CD8-positive, alpha-beta memory T cell (primary cell): ENCODE measurements at places on chromosomes 3 and 15.

DNA sequence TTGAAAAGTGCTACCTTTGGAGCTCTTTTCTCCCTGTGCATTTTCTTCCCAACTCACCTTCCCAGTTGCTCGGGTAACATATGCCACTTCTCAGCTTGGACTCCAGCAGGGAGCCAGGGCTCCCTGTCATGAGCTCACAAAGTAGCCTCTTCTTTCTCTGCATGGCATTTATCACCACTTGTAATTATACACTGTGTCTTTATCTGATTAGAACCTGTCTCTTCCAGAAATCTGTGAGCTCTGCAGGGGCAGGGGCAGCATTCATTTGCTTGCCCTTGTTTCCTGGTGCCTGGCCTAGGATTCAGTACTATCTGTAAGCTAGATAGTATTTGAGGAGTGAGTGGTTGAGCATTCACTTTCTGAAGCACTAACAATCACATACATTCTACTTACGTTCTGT is 100.9 kb downstream of the CLSTN2 start:
- no peak for DNase-seq

DNA sequence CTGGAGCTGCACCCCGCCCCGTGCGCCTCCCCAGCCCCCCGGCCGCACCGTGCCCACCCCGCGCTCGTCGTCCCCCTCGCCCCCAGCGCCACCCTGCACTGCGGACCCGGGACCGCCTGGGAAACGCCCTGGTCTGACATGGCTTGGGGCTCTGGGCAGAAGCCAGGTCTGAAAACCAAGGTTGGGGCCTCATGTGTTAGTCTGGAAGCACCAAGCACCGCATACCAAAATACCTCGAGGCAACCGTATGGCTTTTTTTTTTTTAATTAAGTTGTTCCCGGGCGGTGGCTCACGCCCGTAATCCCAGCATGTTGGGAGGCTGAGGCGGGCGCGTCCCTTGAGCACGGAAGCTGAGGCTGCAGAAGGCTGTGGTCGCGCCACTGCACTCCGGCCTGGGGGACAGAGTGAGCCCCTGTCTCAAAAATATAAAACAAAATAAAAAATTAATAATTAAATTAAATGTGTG is 91.5 kb upstream of the CHD2 start:
- no peak for DNase-seq

DNA sequence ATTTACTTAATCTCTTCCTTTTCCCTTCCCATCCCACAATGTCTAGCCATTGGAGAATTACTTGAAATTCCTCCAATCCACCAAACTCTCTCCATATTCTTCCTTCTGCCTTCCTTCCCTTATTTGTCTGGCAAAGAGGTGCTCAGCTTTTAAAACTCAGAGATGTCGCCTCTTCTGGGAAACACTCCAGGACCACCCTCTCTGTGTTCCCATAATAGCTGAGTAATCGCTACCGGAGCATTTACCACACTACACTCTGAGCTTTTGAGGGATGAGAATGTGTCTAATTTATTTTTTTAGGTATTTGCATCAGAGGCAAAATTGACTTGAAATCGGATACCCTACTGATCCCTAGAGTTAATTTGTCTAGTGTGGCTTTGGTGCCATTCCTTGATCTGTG is 245.7 kb upstream of the TPRG1 start:
- DNase-seq, result no peak

DNA sequence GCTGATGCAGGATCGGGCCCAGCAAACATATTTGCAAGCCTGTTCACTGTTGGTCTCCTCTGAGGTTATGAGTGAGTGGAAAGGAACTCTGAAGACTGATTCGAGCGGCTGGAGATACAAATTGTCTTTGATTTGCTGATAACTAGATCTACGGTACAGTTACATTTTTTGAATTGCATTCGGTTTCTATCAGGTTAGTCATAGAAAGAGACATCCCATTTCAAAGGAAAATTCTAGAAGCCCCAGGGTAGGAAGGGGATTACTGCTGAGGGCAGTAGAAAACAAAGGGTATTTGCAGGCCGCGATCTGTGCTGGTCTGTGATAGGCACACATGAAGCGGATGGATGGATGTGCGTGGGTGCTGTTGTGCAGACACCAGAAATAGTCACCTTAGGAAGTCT is 228.4 kb downstream of the ITPR1 start:
- DNase-seq, result no peak

DNA sequence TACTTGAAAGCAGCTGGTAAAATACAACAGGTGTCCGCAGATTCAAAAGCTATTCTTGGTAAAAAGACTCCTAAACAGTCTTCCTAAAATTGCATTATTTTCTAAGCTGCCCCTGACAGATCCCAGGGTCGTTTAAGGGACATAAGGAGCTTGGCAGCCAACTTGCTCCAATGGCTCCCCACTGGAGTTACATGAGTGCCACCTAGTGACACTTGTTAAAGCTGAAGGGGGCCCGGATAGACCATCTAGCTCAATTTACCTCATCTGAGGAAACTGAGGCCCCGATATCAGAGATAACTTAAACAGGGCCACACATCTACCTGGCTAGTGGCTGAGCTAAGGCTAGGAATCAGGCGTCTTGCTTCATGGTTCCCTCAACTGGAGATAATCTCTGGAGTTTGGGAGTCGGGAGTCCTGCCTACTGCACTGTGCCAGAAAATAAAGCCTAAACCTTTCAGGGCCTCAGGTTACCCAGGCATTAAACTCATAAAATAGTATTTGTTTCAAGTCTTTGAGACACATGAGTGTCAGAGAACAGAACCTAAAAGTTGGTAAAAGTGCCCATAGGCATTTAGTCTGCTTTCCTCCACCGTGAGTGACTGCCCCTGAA is 6.5 kb upstream of the TBC1D23 start:
- DNase-seq, result peak; percentile 25

DNA sequence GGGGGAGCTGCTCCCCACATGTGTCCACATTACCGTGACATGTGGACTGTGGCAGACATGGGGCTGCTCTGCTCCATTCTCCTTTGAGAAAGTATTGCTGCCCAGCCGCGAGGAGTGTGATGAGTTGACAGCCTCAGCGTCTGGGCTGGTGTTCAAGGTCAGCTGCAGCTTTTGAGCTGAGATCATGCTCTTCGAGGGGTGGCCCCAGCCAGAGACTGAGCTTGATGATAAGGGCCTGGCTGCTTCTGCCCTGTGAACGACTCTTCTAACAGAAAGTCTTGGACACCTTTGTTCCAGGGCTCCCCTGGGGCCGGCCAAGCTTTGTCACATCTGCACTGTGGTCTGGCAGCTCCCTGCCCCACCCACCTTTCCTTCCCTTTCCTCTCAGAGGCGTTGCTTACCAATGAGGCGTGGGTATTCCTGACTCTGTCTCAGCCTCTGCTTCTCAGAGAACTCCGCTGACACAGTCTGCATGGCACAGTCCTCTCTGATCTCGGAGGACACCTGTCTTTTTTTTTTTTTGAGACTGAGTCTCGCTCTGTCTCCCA is 86.6 kb downstream of the CHRD start:
- no peak for DNase-seq

DNA sequence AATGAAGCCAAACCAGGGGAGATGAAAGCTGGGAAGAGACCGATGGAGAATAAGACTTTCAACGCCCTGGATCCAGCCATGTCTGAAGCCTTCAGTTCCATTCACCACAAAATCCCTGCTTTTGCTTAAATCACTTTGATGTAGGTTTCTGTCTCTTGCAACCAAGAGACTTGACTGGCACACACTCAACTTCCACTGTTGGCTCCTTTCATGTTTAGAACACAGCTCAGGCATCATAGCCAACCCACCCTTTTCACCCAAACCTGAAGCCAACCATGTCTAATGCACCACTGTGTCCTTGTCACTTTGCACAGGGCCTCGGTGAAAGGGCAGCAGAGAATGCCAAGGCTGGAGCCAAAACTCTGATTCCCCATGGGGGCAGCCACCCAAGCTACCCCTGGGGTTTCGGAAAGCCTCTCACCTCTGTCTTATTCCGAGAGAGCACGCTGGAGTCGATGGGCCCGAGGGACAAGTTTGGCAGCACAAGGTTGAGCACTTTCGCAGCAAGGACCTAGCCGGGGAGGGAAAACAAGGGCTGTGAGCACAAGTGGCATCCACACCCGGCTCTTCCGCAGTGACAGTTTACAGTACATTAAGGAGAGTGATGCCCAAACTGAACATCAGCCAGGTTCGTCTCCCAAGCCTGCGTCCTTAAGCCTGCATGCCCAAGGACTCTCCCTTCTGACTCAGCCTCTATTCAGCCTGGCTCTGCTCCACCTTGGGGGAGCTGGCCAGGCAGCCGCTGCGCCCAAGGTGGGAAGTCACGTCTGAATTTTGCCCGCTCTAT is 37.6 kb downstream of the ABTB1 start:
- DNase-seq, result no peak

DNA sequence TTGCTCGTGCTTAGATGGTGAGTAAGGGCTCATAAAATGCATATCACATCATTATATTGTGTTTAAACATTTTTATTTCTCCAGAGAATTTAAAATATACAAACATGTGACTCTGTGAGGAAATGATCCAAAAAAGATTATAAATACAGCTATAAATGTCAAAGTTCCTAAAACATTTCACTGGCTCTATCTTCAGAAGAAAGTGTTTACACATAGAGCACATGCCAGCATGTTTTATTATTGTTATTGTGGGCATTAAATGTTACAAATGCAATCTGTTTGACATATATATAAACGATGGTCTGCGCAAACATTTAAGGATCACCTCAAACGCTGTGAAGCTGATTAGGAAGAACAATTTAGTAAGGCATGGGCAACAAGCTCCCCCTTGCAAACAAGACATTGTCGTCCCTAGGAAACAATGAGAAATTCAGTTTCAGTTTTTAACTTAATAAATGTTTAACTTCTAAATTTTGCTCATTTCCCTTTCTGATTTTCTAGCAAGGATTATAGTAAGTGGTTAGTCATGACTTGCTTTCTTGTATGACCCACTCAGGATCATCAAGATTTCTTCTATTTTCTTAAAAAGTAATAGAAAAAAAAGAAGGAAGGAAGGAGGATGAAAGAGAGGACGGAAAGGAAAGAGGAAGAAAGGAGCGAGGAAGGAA is 207.5 kb downstream of the SATB1 start:
- no peak for DNase-seq

DNA sequence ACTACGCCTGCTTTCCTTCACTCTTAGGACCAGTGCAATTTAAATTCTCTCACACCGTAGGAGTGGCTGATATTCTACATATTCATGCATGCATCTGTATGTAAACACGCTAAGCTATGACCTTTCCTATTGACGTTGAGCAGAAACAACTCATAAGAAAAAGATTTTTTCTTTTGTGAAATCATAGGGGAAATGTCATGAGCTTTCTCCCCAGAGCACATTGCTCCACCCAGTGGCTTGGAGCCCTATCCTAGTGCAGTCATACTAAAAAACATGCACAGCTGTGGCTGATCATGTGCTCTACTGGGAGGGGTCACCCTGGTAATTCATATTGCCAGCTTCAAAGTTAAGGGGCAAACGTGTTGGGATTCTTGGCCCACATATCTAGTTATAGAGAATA is 1.8 kb upstream of the MESD start:
- DNase-seq, result no peak

- DNase-seq, result no peak
Measured at GRCh38 chr3:158456114-158456513, 114.9 kb upstream of the MLF1 start.

DNA sequence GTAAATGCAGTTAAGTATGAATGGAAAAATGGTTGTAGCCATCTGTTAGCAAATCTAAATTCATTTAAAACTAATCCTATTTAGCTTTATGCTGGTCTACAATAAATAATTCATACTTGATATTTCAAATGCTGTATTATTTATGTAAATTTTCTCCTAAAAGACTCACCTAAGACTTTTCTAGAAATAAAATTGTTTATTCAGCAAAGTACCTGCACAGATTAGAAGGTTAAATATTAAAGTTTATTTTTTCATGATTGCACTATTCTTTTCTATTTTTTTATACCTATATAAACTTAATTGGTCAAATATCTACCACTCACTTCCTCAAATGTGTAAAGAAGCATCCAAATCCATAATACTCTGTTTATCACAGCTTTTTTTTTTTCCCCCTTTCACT is 45.2 kb downstream of the MBNL1 start:
- DNase-seq, result no peak

GRCh38 chr15:85116494-85116893 is 134.8 kb downstream of the PDE8A start:
- DNase-seq, result no peak
